ENCODE measurements at places on chromosomes 12 and 14.

DNA sequence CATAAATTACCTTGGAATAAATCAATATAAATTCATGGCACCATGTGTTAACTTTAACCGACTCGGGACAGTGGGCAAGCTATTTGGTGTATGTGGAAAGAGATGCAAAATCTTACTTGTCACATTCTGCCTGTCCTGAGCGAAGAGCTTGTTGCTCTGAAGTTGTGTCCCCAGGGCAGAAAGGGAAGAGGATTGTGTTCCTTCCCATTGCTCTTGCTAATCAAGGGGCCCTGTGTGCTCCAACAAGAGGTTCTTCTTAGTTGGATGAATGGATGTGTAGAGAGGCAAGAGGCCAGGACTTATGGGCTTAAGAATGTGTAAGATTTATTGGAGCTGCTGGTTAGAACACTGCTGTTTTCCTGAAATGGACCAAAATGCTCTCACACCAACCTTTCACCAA is 36.5 kb upstream of the FRS2 start:
- no peak for DNase-seq

DNA sequence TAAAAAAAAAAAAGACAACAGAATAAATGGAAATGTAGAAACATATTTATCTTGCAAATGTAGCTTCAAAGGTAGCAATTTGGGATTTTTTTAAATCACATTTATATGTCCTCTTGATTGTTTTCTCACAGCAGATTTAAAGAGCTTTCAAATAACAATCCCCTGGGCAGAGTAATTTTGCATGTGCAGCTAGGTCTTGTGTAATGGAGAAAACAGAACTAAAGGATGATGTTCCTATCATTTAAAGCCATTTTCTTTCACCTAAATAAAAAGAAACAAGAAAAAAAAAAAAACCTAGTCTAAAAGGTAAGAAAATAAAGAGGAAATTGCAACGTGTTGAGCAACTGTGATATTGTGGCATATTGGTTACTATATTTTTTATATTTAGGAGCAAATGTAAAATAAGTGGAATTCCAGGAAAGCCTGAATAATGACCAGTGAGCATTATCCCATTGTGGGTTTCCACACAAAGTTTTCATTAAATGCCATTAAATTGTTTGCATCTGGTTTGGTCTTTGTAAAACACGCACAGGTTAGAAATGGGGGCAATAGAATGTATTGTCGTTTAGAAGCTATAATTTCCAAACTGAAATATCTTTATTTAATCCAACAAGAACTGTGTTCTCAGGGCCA is 215.6 kb downstream of the SLC6A15 start:
- DNase-seq, result no peak

GRCh38 chr14:23566778-23567185 is 809 bp downstream of the AP1G2 start:
- no peak for DNase-seq

DNA sequence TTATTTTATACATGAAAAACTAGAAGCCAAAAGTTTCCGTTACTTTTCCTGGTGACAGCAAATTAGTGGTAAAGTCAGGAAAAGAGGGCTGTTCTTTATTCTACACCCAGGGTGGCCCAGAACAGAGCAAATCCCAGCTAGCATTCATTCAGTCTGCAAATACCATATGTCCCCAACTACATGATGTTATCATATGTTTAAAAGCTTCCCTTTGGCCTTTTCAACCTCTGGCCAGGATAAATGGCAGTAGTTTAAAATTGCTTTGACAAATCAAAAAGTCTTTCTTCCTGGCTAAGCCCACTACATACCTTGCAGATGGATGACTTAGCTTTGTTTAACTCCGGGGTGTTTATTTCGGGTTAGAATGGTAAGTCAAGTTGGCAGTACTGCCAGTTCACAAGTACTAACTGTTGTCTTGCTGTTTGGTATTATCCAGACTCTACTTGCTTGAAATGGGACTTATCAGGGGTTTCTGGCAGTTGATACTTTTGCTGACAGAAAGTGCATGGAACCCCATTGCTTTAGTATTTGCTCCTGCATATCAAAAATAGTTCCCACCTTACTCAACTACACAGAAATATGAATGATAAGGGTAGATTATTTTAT is 69.7 kb downstream of the PKP2 start:
- DNase-seq, result no peak

DNA sequence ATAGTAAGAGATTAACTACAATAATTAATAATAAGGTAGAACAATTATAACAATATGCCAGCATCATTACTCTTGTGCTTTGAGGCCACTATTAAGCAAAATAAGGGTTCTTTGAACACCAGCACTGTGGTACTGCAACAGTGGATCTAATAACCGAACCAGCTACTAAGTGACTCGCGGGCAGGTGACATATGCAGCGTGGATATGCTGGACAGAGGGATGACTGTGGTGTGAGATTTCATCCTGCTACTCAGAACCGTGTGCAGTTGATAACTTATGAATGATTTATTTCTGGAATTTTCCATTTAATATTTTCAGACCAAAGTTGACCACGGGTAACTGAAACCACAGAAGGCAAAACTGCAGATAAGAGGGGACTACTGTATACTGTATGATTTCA is 34.4 kb downstream of the BMAL2 start:
- no peak for DNase-seq

DNA sequence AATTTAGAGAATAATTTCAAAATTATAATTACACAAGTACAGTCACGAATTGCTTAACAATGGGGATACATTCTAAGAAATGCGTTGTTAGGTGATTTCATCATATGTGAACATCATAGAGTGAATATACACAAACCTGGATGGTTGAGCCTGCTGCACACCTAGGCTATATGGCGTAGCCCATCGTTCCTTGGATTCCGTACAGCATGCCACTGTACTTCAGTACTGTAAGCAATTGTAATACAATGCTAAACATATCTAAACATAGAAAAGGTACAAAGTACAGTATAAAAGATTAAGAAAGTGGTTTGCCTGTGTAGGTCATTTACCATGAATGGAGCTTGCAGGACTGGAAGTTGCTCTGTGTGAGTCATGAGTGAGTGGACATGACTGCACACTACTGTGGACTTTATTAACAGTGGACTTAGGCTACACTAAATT is 286.2 kb downstream of the CACNA1C start:
- no peak for DNase-seq

DNA sequence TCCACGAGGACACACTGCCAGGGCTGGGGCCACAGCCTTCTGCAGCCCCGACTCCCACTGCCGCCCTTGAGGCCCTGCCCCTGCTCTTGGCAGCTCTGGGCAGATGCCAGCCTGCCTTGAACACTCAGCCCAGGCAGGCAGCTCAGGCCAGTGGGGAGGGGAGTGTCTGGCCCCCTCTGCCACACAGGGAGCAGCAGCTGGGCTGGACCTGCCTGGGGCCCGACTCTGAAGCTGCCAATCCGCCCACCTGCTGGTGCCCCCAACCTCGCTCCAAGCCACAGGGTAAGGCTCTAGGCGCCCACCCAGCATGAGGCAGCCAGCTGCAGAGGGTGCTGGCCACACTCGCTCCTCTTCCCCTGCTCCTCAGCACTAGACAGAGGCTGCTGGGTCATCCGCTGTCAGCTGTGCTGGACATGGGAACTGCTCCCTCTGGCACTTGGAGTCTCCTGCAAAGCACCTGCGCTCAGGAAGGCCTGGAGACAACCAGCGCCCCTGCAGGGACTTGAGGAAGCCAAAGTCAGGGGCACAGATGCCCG is 24.6 kb upstream of the NUDT14 start:
- no peak for DNase-seq

Measured in right forelimb (tissue), 1 donor.